ENCODE measurements at places on chromosomes 7 and 10. TPM values are rescaled to one million over a fixed set of nuclear protein-coding genes. Genes with fewer than 3 reads are reported as not detected.

- no peaks in the 10 kb centered on the region for H3K27me3 ChIP-seq
- DNase-seq = no peak
- no peak overlapping the region for H3K4me3 ChIP-seq
- H3K36me3 ChIP-seq = no peaks in the 10 kb centered on the region
- no peak overlapping the region for H3K27ac ChIP-seq
Measured at GRCh38 chr7:115731796-115732471, 298.6 kb downstream of the TFEC start.

DNA sequence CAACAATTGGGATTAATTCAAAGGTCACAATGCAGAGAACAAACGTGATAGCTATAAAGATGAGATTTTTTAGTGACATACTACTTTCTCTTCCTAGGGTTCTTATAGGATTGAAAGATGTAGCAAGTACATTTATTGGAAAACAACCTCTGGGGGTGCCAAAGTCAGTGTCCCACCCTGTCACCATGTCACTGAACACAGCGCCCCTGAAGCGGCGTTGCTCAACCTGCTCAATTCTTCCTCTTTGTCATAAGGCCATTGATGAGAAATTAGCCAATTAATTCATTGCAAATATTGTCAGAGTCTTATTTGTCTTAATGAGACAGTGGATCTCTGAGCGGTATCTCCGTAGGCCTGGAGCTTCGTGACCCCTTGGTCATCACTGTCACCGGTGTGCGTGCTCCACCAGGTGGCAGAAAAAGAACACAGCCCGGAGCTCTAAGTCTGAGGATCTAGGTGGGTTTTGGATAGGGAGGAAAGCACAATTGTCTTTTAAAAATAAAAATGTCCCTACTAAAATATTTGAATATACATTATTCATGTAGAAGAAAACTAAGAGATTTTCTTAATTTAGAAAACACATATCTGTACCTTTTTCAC, 362.6 kb downstream of the PAXIP1 start:
- H3K36me3 ChIP-seq = no peaks in the 10 kb centered on the region
- H3K27me3 ChIP-seq = no peaks in the 10 kb centered on the region
- no peak overlapping the region for H3K27ac ChIP-seq
- H3K4me3 ChIP-seq = no peak overlapping the region

GRCh38 chr7:143390104-143390772, 9.1 kb downstream of the ZYX start:
- peaks cover 27% of the 10 kb centered on the region for H3K36me3 ChIP-seq
- DNase-seq = peak; percentile 40
- peak overlapping the region; percentile 79 for H3K27ac ChIP-seq
- H3K27me3 ChIP-seq = no peaks in the 10 kb centered on the region

DNA sequence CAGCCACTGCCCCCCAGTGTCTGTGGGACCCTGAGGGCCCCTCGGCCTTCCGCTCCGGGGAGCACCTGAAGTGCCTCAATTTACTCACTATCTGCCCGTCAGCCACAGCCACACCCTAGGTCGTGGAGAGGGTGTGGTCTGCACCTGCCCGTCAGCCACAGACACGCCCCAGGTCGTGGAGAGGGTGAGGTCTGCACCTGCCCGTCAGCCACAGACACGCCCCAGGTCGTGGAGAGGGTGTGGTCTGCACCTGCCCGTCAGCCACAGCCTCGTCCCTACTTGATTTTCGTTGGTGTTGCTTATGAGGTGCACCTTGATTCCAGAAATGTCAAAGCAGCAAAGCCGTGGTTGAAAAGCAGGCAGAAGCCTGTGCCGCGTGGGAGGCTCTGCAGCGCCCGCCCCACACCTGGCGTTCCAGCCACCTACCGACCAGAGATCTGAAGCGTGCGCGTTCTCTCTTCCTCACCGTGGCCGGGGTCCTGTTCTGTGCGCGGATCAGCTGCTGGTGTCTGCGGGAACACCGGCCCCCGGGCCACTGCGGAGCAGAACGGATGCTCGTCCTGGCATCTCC, 101.6 kb downstream of the DYNC2I1 start:
- DNase-seq = no peak
- no peaks in the 10 kb centered on the region for H3K27me3 ChIP-seq
- no peak overlapping the region for H3K4me3 ChIP-seq
- no peaks in the 10 kb centered on the region for H3K4me1 ChIP-seq
- no peaks in the 10 kb centered on the region for H3K36me3 ChIP-seq
- no peak overlapping the region for H3K27ac ChIP-seq

Gene PDIA4
- 204 TPM for polyA plus RNA-seq

Gene ELOVL3
- polyA plus RNA-seq = 1.4 TPM

All from GM23248 (cell line).